ENCODE measurements at places on chromosomes 6 and 20.

DNA sequence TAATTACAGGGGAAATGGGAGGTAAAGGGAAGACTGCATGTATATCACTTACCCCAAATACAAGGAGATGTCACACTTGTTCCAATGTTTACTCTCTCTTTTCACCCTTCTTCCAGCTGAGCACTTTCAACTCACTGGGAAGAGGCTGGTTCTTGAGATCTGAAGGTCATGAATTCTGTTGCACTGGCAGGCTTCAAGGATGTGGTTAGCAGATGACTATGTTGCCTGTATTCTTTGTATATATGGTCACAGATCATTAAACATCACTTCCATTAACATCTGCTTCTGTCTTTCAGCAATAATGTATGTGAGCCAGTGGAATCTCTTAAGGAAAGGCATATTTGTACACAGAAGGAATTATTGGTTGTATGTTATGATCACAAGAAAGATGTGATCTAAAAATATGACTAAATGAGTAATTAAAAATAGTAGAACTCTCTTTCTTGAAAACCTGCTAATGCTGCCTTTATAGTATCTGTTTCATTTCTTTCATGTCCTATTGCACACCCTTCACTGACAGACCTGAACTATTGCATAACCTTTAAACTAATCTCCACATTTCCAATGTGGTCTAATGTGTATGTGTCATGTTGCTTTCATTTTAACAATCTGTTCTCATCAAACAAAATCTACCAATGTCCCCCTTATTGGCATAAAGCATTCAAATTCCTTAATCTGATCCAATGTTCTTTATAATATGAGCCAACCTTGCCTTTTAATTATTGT lies 131.4 kb upstream of the EPHA7 start:
- DNase-seq, result no peak

- no peak for DNase-seq
Observed at GRCh38 chr6:139297921-139298320, 6.1 kb upstream of the TXLNB start.

GRCh38 chr6:124812067-124812466 lies 150.2 kb upstream of the RNF217 start:
- no peak for DNase-seq

DNA sequence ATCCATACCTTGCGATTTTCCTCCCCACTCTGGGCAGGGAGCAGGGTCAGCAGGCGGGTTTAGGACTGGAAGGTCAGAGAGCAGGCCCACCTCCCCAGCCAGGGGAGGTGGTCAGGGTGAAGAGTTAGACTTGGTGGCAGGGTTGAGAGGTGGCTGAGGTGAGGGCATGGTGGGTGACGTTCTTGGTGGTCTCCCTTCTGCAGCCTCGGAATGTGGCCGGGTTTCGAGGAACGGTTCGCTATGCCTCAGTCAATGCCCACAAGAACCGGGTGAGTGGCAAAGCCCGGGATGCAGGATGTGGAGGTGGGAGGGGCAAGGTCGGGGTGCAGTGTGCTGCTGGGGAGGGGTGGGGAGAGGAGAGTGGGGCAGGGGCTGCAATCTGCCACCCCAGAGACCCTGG lies 11.6 kb downstream of the TTBK1 start:
- DNase-seq, result no peak

- DNase-seq, result no peak
Observed at GRCh38 chr6:149194820-149195558, 122.5 kb upstream of the TAB2 start.

GRCh38 chr6:20025681-20026080 lies 186.6 kb downstream of the MBOAT1 start:
- no peak for DNase-seq

DNA sequence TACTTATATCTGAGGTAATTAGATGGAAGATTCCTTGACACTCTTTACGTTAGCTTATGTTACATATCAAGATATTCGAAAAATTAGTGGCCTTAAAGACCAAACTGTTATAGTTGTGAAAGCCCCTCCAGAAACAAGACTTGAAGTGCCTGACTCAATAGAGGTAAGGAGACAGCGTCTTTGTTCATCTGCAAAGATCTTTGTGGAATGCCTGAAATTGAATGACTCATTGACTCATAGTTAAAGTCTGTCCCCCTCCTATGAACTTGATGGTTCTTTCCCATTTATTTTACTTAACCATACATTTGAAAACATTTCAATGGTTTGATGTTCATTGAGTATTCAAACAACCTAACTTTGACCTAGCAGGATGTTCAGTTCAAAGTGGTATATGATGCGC lies 47.6 kb upstream of the CDKAL1 start:
- DNase-seq, result no peak

DNA sequence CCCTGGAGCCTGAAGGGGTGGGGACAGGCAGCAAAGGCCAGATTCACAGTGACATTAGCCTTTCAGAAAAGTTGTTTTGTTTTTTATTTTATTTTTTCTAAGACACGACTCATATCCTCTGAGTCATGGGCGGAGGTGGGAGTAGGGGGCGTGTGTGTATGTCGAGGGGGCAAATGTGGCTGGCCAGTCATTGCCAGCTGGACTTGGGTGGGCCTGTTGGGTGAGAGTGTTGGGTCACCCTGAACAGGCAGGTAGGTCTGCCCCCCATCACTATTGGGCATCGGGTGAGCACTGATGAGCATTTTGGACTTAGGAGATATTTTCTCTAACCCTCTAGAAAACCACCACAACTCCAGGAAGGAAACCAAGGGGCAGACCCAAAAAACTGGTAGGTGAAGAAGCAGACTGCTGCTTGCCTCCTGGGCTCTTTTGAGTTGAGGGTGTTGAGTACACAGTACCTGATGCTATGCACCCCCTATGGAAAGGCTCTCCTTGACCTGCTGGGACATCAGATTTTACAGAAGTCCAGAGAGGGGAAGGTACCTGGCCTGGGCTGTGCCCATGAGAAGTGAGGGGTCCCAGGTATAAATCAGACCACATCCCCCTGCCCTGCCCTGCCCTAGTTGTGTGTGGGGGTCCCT lies 5.6 kb downstream of the SMIM29 start:
- DNase-seq, result peak; percentile 18

GRCh38 chr6:89954721-89955148 lies 60.5 kb downstream of the GJA10 start:
- no peak for DNase-seq

GRCh38 chr6:157631412-157631811 lies 191.6 kb upstream of the SNX9 start:
- no peak for DNase-seq

DNA sequence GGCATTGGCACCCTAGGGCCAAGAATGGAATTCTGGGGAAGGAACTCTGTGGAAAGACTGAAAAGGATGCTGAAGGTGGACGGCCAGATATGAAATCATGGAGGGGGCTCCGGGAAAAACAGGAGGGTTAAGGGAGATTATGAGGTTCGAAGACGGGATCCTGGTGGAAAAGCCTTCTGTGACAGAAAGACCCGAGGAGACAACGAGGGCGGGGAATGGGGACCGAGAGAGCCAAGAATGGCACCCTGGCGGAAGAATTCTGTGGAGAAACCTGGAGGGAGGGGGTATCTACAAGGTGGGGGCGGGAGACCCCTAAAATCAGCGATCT lies 426 bp downstream of the TRMT6 start:
- DNase-seq, result no peak

DNA sequence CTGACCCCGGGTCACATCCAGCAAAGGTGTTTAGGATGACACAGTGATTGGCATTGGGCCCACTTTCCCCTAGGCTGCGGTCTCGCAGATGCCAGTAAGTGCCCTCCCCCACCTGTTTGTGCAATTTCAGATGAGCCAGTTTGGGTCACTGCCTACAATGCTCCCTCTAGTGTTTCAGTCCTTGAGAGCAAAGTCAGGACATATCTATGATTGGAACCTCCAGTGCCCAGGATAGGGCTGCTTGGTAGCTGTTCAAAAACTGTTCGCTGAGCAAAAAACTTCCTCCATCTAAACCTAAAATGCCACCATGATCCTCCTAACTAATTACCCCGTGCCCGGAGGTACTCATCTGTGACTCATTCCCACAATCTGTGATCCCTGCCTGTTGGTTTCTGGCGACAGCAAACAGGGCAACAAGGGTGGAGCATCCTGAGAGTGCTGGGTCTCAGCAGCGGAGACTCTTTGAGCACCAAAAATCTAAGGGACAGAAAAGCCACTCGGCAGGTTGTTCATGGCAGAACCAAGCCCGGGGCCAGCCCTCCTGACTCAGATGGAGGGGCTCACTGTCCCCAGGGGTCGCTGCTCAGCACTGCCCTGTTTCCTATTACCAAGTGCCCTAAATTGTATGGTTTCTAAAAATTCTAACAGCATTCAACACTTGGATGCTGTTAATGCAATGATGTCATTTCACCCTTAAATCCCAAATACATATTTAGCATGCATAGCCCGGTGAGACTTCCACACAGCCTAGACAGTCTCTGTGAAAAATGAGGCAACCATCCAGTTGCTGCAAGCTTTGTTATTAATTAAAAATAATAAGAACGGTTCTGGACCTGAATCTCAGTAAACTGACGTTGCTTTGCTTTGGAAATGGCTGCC lies 5.0 kb downstream of the VSX1 start:
- DNase-seq, result no peak

- no peak for DNase-seq
Observed at GRCh38 chr6:166713434-166714186, 86.6 kb upstream of the RPS6KA2 start.

GRCh38 chr6:163260111-163260895 lies 154.2 kb upstream of the QKI start:
- no peak for DNase-seq

- DNase-seq, result no peak
Observed at GRCh38 chr6:156943816-156944215, 166.6 kb downstream of the ARID1B start.

GRCh38 chr20:23856736-23857135 lies 22.8 kb downstream of the CST5 start:
- no peak for DNase-seq

- DNase-seq, result peak; percentile 30
Observed at GRCh38 chr6:111721753-111722154, 116.1 kb upstream of the TRAF3IP2 start.

GRCh38 chr6:147709396-147710272 lies 201.1 kb downstream of the SAMD5 start:
- DNase-seq, result no peak

DNA sequence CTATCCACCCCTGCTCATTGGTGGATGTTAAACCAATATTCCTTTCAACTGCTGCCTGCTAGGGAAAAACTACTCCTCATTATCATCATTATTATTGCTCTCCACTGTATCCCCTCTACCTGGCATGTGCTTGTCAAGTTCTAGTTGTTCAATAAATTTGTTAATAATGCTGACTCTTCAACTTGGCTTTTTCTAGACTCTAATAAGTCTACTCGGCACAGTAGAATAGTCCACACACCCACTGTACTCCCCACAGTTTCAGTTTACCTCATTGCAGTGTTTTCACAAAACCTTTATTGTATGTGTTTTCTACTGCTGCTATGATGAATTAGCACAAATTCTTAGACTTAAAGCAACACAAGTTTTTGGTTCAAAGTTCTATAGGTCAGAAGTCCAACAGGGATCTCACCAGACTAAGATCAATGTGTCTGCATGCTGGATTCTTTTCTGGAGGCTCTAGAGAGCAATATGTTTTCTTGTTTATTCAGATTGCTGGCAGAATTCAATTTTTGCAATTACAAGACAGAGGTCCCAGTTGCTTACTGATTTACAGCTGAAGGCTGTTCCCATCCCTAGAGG lies 13.1 kb downstream of the BTN3A1 start:
- DNase-seq, result no peak

- no peak for DNase-seq
Observed at GRCh38 chr20:57536120-57536708, 11.3 kb upstream of the CTCFL start.

- no peak for DNase-seq
Observed at GRCh38 chr6:133740816-133741215, 148.1 kb upstream of the TCF21 start.

DNA sequence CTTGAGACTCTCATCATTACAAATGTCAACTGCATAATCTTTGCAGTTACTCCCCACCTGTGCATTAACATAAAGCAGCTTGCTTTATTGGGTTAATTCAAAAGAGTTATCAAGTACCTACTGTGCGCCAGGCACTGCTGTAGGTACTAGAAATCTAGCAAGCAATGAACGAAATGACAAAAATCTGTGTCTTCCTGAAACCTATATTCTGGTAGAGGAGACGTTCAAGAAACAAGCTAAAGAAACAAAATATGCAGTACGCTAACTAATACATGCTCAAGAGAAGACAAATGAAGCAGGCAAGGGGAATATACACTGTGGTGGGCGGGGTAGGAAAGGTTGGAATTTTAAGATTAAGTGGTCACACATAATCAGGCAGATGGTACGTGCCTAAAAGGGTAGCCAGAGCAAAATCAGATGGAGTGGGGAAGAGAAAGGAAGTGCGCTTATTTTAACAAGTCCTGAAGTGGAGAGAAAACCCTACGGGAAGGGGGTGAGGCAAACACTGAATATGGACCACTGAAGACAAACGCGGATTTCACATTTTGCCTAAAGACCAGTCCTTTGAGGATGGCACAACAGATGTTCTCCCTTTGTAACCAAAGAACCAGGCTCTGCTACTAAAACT lies 1.2 kb downstream of the ELOVL2 start:
- DNase-seq, result no peak

Data from activated T-cell treated with anti-CD3 and anti-CD28 coated beads, Interleukin-2, amount 50 U/mL, for 4 hours (primary cell).